Ammon's horn (tissue), 1 donor: ENCODE measurements at places on chromosomes 1 and 21.

- peak; percentile 67 for DNase-seq
Measured at GRCh38 chr1:38026592-38027200, 14.2 kb downstream of the UTP11 start.

GRCh38 chr1:221462345-221462744 is 279.5 kb downstream of the DUSP10 start:
- no peak for DNase-seq

- DNase-seq: no peak
Measured at GRCh38 chr1:76500116-76500515, 367.2 kb upstream of the ST6GALNAC5 start.

DNA sequence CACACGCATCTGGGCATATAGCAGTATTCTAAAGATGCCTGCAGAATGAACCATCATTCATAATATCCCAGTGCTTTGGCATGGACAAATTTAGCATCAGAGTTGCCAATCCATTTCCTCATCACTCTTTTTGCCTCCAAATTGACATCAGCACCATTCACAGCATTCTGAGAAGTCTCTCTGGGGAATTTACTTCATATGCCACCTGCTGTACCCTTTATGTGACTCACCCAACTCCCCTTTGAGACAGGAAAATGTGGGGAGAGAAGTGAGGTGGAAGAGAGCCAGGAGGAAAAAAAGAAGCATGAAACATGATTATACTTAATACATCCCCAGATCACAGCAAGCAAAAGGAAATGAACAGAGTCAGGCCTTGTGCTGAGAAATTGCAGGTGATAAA is 37.4 kb downstream of the RAB3B start:
- DNase-seq: no peak

- no peak for DNase-seq
Measured at GRCh38 chr1:204106825-204107224, 33.9 kb downstream of the SOX13 start.

DNA sequence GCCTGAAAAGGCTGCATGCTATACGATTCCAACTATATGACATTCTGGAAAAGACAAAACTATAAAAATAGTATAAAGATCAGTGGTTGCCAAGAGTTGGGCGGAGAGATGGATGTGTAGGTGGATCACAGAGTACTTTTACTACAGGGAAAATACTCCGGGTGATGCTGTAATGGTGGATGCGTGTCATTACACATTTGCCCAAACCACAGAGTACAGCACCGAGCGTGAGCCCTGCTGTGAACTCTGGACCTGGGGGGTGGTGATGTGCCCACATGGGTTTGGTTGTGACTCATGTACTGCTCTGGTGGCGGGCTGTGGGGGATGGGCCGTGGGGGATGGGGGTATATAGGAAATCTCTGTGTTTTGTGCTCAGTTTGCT is 162.7 kb upstream of the COL6A1 start:
- no peak for DNase-seq

- no peak for DNase-seq
Measured at GRCh38 chr21:37878946-37879660, 37.2 kb downstream of the KCNJ6 start.

DNA sequence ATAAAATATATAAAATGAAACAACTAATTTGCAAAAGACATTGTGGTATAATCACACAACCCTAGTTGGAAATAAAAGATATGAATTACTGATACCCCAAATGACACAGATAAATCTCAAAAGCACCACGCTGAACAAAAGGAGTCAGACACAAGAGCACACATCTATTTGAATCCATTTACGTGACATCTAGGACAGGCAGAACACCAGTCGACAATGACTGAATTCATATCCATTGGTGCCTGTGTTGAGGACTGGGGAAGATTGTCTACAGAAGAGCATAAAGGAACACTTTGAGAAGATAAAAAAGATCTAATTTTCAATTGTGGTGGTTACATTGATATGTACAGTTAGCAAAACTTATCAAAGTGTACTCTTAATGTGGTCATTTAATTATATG is 874.1 kb downstream of the LTN1 start:
- DNase-seq: no peak

DNA sequence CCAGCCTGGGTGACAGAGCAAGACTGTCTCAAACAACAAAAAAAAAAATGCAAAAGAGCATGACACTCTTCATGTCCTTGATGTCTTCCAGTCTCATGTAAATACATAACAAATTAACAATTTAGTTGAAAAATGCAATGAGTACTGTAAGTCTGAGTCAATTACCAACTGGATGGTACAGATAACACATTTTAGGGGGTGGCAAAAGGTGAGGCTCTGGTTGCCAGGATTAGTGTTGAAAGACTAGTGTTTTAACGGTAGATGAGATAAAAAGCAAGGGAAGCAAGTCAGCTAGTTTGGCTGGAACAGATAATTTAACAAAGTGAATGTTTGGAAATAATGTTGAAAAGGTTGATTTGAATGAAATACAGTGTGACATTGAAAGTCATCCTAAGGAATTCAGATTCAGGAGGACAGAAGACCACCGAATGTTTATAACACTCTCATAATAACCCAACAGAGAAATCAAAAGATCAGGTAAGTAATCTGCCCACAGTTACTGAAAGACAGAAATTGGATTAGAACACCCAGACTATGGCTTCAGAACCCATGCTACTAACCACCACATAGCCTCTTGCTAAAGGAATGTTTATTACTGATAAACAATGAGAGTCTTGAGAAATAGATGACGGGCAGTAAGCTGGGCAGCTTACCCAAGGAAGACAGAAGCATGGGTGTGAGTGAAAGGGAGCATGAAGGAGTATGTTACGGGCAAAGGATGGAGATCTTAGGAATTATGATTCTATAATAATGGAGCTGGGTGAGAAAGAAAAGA is 312.4 kb downstream of the HMCN1 start:
- no peak for DNase-seq

DNA sequence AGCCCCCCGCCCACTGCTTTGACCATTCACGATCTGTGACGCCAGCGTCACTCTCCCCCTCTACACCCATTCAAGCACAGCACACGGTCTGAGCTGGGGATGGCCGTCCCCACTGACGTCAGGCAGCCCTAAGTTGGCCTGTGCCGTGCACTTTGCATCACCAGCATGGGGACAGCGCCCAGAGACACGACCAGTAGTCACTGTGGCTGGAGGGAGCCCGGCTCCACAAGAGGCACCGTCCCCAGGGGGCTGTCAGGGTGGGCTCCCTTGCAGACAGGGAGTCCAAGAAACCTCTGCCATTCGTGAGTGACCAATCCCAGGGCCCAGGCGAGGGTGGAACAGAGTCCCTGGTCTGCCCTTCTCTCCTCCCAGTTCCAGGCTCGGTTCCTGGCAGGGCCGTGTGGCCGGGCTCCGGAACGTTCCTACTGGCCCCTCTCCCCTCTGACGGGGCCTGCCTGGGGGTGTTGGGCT is 2.3 kb downstream of the KRTAP10-8 start:
- DNase-seq: no peak

GRCh38 chr1:74463333-74463988 is 49.0 kb downstream of the LRRC53 start:
- no peak for DNase-seq

GRCh38 chr1:43302721-43303470 is 2.1 kb downstream of the TIE1 start:
- no peak for DNase-seq

DNA sequence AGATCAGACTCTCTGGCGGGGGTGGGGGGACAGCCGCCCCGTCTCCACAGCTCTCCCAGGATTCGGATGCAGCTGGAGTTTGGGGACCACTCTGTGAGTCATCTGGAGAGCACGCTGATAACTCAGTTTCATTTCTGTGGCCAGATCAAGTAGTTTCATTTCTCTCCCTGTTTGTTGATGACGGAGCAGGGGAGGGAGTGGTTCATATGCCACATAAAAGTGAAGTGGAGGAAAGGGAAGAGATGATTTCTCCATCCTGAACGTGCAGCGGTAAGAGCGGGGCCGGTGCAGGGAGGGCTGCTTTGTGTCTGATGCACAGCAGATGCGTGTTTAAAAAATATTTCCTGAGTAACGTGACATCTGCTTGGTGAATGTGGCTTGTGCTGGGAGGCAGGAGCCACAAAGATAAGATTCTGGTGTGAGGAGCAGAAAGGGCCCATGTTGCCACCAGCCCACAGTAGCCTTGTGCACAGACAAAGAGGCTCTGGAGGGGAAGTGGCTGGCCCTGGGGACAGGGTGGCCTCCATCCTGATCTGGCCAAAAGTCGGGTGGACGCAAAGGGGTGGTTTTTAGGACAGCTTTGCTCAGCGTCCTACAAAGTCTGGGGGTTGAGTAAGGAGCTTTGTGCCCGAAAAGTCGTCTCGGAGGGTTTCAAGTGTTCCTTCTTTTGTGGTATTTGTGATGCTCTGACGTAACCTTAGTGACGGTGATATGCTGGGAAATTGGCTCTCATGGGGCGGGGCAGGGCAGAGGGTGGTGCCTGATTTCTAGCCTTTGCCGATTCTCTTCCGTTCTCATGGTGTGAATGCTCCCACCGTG is at the start of gene MX2:
MX2 (plus strand) TSS at position 242 of the 819 bp plus-strand sequence. CDS start 14,880 bp downstream, outside the sequence.
- peak; percentile 58 for DNase-seq

DNA sequence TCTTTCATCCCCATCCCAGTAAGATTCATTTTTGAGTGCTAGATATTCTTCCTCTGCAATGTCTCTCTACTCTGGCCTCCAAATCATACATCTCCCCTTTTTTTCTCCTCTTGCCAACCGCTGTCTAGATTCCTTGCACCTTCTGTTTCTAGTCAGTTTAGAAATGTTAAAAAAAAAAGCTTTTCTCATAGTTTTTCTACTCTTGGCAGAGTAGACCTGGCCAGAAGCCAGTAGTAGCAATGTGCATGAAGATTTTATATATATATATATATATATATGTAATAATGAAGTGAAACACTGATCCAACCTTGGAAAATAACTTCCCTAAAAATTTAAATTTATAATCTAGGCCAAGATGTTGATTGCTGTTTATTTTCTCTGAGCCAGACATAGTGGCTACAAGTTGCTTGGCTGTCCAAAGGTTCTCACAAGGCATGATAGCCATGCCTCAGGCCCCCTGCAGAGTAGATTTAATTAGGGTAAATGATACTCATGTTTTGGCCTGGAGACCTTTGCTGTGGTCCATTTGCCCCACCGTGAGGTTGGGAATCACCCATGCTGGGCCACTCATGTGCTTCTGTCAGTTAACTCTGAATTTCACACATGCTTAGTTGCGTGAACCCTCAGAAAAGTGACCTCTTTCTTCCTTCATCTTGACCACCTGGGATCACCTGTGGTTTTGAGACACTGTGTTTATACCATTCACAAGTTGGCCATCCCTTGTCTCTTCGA is 103.4 kb upstream of the KCNE2 start:
- no peak for DNase-seq

GRCh38 chr1:240508950-240509349 is 103.0 kb downstream of the GREM2 start:
- no peak for DNase-seq

DNA sequence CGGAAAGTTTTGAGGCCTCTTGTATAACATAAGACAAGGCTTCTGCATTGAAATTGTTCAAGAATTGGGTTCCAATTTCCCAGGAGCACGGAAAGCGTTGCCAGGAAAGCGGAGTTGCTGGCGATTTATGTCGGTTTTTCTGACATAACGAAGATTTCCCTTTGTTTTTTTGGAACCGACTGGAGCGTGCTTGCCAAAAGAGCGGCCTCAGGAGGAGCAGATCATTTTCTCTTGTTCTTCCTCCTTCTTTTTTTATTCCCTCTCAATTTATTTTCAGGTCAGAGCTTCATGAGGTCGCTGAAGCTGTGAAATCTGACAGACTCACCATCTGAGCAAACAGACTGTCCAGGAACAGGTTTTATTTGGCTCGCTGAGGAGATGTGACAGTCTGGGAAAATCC is 275.5 kb downstream of the CAMTA1 start:
- DNase-seq: no peak

DNA sequence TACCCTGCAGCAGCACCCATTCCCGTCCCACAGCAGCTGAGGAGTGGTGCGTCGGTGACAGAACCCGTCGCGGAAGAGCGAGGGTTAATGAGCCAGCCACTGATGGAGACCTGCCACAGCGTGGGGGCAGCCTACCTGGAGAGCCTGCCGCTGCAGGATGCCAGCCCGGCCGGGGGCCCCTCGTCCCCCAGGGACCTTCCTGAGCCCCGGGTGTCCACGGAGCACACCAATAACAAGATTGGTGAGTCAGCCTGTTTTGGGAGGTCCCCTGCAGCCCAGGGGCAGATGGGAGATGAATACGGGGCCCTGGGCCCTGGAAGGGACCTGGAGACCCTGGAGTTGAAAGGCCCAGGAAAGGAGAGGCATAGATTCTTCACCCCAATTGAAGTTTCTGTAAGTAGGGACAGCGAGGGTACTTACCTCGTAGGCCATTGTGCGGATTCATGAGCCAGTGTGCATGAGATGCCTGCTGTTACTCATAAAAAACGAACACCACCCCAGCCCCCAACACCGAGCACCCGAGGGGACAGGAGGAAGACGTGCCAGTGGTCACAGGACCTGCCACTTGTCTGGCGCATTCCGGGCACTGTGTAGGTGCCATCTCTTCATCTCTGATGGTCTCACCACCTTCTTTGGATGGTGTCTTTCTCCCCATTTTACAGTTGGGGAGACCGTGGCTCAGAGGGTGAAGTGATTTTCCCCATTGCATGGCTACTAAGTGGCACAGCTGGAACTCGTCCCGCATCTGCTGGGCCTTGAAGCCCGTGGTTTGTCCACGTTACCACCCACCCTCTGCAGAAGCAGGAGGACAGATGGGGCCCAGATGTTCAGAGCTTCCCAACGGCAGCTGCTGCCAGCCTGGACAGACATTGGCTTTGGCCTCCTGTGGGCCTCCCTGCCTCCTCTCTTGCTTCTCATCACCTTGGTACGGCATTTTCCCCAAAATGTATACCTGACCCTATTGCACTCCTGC is 28.3 kb upstream of the TNFRSF1B start:
- DNase-seq: no peak

GRCh38 chr1:214547747-214548146 is 3.7 kb downstream of the PTPN14 start:
- DNase-seq: no peak

DNA sequence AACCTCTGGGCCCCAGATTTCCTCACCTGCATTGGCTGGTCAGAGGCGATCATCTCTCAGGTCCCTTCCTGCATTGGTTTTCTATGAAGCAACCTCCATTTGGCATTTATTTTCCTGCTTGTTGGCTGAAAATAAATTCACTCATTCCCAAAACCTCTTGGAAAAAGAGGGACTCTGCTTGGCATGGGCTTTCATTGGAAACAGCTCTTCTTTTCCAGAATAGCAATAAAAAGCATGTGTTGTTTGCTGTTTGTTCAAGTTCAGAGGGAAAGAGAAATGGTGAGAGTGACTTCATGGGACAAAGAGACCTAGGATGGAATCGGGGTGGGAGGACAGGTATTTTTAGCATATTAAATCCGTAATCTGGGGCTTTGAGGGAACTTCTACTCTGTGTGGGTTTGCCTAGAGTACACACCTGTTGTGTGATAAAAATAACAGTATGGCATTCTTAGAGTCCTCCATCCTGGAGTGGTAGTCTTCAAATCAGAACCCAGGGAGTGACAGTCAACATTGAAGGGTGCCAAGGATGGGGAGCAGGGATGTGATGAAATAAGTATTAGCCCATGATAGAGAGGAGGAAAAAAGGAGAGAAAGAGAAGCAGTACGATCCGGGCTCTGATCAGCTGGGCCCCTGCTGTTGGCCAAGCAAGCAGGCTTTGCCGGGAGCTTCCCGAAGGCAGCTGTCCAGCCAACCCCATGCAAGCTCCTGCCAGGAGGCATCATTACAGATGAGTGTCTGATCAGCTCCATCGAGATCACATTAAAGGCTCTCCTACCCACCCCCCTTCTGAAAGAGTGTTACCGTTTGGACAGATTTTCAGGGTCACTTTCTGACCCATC is 131.9 kb upstream of the NFIA start:
- no peak for DNase-seq
